GM23248 (cell line): ENCODE measurements at places on chromosomes 3 and 15. TPM values are rescaled to one million over a fixed set of nuclear protein-coding genes. Genes with fewer than 3 reads are reported as not detected.

The POLQ gene
- 1.6 and 2.5 TPM in 2 replicates for total RNA-seq

The CNOT10 gene
- 13.0 and 19.5 TPM in 2 replicates for total RNA-seq

DNA sequence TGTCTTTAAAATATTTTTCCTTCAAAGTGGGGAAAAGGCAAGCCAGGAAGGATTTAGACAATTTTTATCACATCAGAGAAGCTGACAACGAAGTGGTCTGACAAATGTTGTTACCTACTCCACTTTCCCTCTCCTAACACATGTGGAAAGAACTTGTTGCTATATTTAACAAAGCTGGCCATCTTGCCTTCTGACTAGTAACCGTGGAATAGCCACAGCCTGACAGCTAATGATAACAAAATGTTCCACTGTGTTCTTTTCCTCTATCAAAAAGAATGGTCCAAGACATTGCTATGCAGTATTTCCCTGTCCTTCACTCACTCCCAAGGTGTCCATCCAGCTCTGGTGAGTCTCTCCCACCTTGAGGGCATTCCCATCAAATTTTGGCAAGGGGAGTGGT, 481.4 kb upstream of the THBS1 start:
- peak; percentile 18 for DNase-seq

DNA sequence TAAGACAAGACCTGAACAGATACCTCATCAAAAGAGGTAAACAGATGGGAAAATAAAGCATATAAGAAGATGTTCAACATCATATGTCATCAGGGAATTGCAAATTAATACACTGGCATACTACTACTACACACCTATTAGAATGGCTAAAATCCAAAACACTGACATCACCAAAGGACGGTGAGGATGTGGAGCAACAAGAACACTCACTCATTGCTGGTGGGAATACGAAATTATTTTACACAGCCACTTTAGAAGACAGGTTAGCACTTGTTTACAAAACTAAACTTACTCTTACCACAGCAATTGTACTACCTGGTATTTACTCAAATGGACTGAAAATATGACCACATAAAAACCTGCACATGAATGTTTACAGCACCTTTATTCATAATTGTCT, 119.6 kb downstream of the GSK3B start:
- DNase-seq, result no peak

DNA sequence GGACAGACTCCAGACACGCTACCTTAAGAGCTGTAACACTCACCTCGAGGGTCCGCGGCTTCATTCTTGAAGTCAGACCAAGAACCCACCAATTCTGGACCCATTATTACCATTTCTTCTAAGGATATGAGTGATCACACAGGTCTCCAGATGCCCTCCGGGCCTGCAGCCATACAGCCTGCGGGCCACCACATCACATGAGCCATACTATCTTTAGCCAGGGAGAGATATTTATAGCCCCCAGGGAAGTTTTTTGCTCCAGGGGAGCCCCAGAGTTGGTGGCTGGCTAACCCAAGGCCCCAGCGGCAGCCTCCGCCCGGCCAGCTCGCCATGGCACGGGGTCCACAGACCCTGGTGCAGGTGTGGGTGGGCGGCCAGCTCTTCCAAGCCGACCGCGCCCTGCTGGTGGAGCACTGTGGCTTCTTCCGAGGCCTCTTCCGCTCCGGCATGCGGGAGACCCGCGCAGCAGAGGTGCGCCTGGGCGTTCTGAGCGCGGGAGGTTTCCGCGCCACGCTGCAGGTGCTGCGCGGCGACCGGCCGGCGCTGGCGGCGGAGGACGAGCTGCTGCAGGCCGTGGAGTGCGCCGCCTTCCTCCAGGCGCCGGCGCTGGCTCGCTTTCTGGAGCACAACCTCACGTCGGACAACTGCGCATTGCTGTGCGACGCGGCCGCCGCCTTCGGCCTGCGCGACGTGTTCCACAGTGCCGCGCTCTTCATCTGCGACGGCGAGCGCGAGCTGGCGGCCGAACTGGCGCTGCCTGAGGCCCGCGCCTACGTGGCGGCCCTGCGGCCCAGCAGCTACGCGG, at the start of gene KBTBD13:
KBTBD13 (plus strand) TSS at position 261 of the 805 bp plus-strand sequence; CDS start at position 331, 70 bp downstream.
- DNase-seq, result no peak

- DNase-seq, result peak; percentile 80
These were observed 14.2 kb downstream of the EIF4E3 start for GRCh38 chr3:71710906-71711494.
